Fibroblast of skin of right quadriceps (primary cell): ENCODE measurements at places on chromosomes 1 and 21.
A peak's percentile ranks its signal among the peaks of the same experiment; 100 is the strongest.

DNA sequence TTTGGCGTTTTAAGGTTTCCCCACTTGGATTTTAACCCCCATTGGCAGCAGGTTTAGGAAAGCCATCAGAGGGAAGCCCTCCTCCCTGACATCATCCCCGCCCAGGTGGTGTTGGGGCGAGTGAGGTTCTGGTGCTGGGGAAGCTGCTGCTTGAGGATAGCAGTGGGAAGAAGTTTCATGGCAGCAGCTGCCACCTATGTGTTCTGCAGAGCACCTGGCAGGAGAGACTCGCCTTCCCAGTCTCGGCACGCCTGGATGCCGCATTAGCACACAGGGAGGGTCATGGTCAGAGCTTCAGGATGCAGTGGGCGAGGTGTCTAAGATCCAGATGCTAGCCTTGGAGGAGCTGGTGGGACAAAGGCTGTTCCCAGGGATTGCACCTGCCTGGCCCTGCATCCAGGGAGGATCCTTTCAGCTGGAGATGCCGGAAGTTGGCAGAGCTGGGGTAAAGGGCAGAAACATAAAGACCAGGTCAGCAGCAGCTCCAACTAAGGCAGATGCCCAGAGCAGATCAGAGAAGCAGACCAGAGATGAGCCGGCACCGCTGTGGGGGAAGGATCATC is 33.9 kb downstream of the ABCG1 start:
- DNase-seq, result no peak

- no peak for DNase-seq
Observed at GRCh38 chr1:186244825-186245224, 130.2 kb downstream of the TPR start.

DNA sequence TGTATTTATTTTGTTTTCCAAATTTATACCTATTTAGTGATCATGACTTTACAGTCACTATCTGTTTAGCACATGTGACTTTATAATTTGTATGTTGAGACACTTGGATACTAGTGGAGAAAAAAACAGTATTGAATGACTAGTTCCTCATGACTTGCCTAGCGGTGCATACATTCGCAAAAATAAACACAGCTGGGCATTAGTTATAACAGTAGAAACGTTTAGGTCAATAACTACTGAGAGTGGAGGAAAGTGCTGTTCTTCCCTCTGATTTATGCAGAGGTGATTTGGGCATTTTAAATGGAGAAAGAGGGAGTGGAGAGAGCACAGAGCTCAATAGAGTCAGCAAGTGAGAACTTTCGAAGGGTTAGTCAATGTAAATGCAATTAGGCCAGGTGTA is 1679.0 kb upstream of the B3GALT2 start:
- no peak for DNase-seq

GRCh38 chr1:227415115-227415790 is 97.0 kb upstream of the CDC42BPA start:
- DNase-seq, result no peak

GRCh38 chr1:16114527-16115467 is 41.1 kb downstream of the EPHA2 start:
- DNase-seq, result no peak

- no peak for DNase-seq
Observed at GRCh38 chr1:211324992-211325775, 1.4 kb upstream of the TRAF5 start.

- peak; percentile 95 for DNase-seq
Observed at GRCh38 chr1:222283147-222283768, 264.6 kb downstream of the HHIPL2 start.

GRCh38 chr1:56446531-56447098 is 132.7 kb downstream of the PLPP3 start:
- peak; percentile 52 for DNase-seq

GRCh38 chr1:38834937-38835827 is 24.4 kb downstream of the RRAGC start:
- peak; percentile 72 for DNase-seq

- DNase-seq, result no peak
Observed at GRCh38 chr1:80566123-80566522, 1234.6 kb upstream of the ADGRL2 start.

DNA sequence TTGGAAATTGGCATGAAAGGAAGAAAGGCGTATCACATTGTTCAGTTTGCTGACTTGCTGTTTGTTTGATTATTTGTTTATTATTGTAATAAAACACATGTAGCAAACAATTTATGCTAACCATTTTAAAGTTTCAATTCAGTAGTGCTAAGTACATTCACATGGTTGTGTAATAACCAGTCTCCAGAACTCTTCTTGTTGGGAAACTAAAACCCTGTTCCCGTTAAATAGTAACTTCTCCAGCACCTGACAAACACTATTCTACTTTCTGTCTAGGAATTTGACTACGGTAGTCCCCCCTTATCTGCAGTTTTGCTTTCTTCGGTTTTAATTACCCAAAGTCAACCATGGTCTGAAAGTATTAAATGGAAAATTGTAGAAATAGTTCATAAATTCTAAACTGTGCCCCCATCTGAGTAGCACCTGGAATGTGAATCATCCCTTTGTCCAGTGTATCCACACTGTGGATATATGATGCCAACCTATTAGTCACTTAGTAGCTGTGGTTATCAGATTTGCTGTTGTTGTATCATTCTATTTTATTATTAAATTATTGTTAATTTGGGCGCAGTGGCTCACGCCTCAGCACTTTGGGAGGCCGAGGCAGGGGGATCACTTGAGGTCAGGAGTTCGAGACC is 5.5 kb downstream of the MORC3 start:
- no peak for DNase-seq

GRCh38 chr1:201505503-201505890 is 1.4 kb downstream of the CSRP1 start:
- DNase-seq, result peak; percentile 76

GRCh38 chr1:223642237-223642636 is 23.3 kb downstream of the CAPN8 start:
- DNase-seq, result no peak

DNA sequence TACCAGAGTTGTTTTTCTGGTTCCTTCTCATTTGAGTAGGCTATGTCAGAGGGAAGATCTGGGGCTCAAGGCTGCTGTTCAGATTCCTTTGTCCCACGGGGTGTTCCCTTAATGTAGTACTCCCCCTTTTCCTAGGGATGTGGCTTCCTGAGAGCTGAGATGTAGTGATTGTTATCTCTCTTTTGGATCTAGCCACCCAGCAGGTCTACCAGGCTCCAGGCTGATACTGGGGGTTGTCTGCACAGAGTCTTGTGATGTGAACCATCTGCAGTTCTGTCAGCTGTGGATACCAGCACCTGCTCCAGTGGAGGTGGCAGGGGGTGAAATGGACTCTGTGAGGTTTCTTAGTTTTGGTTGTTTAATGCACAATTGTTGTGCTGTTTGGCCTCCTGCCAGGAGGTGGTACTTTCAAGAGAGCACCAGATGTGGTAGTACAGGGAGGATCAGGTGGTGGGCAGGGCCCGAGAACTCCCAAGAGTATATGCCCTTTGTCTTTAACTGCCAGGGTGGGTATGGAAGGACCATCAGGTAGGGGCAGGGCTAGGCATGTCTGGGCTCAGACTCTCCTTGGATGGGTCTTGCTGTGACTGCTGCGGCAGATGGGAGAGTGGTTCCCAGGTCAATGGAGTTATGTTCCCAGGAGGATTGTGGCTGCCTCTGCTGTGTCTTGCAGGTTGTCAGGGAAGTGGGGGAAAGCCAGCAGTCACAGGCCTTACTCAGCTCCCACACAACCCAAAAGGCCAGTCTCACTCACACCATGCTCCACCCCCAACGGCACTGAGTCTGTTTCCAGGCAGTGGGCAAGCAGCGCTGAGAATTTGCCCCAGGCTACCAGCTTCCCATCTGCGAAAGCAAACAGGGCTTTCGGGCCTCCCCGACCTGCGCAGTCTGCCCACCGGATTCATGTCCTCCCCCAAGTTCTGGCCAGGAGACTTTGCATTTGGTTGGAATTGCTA is 64.2 kb downstream of the SERINC2 start:
- no peak for DNase-seq

GRCh38 chr1:223421025-223421424 is 27.8 kb downstream of the CCDC185 start:
- no peak for DNase-seq

GRCh38 chr1:206634365-206635079 is 814 bp upstream of the DYRK3 start:
- DNase-seq, result peak; percentile 90

GRCh38 chr1:170367615-170368014 is 164.4 kb upstream of the GORAB start:
- no peak for DNase-seq

DNA sequence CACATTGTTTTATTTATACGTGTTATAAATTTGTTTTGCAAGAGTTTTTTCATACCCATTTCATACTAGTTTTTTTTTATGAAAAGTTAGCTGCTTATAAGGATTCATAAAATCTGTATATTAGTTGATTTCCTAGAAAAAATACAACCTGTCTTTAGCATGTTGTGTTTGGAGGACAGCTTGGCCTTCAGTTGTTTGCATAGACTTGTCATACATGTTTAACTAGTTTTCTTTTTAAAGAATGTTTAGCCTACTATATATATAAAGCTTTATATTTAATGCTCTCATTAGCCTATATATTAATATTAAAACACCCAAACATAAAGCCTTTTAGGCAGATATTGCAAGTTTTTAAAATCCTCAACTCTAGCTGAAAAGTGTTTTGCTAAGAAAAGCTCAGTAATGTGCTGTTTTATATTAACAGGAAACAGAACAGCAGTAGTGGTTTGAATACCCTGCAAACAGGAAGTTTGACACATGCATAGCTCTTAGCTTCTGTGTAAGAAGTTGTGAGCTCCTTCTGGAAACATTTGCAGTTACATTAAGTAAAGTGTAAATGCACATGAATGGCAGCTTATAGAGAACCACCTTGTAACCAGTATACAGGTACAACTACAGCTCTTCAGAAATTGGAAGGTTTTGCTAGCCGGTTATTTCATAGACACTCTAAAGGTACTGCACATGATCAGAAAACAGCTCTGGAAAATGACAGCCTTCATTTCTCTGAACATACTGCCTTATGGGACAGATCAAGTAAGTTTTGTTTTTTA is at the start of gene PRKACB:
Gene PRKACB, plus strand, starts transcription at position 476 of the 770 bp plus-strand sequence. Its CDS starts 91 bp downstream, at position 567.
- DNase-seq, result peak; percentile 59

DNA sequence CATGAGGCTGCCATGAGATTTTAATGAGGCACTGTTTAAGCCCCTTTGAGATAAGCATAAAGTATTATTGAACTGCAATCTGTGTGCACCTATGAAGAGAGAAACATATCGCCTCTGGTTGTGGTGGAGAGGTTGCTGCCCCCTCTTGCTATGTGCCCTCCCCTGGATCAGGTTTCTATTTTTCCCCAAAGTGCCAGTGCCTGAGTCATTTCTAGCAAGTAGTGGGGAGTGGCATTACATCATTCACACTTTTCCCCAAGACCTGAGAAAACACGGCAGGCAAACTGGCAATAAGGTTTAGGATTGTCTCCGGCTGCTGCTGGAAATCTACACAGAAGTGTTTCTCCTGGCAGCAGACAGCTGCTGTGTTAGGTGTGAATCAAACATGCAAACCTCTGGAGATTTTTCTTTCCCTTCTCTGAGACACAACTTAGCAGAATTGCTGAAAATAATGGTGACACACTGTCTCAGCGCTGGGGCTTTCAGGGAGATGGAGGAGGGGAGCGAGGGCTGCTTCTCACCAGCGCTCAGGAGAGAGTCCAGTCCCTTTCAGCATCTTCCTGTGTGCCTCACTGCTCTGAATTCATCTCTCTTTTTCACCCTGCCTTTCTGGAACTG is 13.7 kb upstream of the RGS16 start:
- DNase-seq, result peak; percentile 72

- DNase-seq, result no peak
Observed at GRCh38 chr1:192272732-192273131, 44.1 kb upstream of the RGS21 start.

DNA sequence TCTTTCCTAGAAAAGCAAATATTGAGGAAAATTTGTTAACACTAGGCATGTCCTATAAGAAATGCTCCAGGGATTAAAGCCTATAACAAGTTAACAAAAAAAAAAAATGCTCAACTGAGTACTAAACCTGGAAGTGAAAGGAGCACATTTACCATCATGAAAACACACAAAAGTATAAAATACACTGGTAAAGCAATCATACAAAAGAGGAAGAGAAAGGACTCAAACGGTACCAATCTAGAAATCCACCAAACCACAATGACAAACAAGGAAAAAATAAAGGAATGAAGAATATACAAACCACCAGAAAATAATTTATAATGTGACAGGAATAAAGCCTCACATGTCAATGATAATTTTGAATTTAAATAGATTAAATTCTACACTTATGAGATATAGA is 21.2 kb downstream of the CD1E start:
- DNase-seq, result no peak

DNA sequence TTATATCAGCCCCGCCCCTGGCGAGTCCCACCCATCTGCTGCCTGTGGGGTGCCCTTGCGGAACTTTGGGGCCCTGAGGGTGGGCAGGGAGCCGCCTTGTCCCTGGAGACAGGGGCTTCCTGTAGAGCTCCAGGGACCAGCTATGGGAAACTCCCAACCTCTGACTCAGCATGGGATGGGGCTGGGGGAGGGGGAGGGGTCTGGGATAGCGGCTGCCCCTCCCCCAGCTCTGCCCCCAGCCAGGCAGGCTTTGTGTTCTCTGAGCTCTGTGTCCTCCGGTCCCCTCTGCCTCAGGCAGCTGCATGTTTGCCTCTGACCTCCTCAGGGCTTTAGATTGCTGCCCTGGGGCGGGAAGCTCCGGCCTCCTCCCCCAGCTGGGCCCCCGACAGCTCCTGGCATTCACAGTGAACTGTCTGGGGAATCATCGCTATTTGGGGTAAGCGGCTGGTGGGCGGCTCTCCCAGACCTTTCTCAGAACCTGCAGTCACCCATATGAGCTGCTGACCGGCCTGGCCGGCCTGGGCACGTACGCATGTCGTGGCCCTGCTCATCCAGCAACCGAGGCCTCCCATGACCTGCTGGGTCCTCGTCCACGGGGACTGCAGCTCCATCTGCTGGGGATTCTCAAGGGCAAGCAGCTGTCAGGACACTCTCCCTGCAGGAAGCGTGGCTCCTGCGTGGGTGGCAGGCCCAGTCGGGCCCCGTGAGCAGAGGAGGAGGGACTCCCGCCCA is 17.1 kb downstream of the ARHGEF16 start:
- DNase-seq, result peak; percentile 73

GRCh38 chr1:11037740-11038182 is 9.3 kb downstream of the MASP2 start:
- peak; percentile 71 for DNase-seq

GRCh38 chr1:163655565-163655964 is 333.8 kb downstream of the NUF2 start:
- no peak for DNase-seq

GRCh38 chr1:170175484-170175883 is 29.7 kb downstream of the NTMT2 start:
- no peak for DNase-seq

- DNase-seq, result no peak
Observed at GRCh38 chr1:216081445-216081844, 341.8 kb downstream of the USH2A start.

- DNase-seq, result peak; percentile 54
Observed at GRCh38 chr1:234326497-234327366, 46.5 kb upstream of the COA6 start.

- no peak for DNase-seq
Observed at GRCh38 chr21:25615880-25616279, 8.6 kb upstream of the MRPL39 start.

DNA sequence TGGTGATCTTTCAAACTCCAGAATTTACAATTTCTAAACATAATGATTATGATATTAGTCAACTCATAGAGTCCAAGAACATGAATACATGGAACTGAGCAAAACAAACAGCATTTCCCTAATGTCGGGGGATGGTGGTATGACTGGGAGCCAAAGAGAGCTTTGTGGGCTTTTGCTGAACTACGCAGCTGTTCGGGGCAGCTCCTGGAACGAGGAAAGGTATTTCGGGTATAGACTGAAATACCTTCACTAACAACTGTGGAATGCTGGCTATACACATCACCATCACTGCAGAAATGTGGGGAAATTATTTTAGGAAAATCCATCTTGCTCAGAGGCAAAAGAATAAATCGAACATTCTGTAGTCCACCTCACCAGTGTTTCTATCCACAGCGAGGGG is 30.2 kb upstream of the VPS26C start:
- DNase-seq, result peak; percentile 2
